Muscle of back (tissue), 13 donors: ENCODE measurements at places on chromosomes 5 and 9.

DNA sequence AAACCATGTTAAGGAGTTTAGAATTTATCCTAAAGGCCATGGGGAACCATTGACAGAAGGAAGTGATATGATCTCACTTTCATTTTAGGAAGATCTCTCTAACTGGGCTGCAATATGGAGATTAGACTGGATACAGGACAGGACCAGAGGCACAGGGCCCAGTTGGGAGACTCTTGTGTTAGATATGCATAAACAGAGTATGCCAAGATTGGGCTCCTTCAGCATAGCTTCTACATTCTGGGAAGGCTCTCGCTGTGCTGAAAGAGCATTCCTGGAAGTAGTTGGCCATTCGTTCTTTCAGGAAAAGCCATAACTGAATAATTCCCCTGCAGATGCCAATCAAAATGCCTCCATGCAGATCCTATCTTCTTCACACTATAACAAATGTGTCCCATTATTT lies 204.5 kb downstream of the CWC27 start:
- no peak for DNase-seq

GRCh38 chr9:120874226-120875194 lies 2.5 kb downstream of the PHF19 start:
- no peak for DNase-seq

DNA sequence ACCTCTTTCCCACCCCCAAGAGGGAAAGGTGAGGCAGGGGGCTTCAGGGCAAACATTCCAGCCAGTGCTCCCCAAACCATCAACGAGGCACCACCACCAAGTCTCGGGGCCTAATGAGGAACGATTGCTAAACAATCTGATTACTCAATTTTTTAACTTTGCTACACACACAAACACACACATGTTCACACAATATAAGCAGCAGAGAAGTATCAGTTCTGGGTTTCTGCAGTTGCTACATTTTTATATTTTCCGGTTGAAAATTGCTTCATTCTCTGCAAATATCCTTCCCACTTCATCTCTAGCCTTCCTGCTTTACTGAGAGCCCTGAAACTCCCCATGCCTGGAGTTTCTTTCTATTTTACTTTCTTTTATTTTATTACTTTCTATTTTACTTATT lies 60.2 kb downstream of the FEM1C start:
- no peak for DNase-seq

DNA sequence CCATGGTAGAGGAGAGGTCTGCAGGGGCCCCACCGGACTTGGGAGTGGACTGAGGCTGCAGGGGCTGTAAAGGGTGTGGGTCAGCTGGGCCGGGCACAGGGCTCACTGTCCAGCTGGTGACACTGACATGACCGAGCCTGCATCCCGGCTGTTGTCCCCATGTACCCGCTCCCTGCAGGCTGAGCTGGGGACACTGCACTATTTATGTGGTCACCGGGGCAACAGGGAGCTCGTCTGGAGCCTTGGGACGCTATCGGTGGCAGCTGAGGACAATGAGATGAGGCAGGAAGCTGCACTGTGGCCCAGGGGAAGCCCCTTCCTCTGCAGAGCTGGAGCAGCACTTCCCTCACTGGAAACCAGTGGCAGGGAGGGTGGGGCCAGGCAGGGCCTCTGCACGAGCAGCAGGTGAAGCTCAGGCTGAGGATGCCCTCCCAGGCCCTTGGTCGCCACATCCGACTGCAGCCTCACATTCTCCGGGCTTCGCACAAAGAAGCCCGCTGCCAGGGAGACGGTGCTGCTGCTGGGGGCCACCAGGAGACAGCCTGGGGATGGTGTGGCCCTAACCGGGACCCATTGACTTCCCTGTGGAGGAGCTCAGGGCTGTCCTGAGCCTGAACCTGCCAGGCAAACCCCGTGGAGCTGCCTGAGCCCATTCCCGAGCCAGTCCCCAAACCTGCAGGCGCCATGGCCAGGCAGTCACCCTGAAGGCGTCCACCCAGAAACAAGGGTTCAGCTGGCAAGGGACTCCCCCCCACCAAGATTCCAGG lies 26.4 kb downstream of the ZDHHC11B start:
- peak; percentile 32 for DNase-seq

- no peak for DNase-seq
Observed at GRCh38 chr5:66967826-66968262, 228.8 kb downstream of the CD180 start.

- DNase-seq: no peak
Observed at GRCh38 chr5:8865266-8865665, 680.6 kb downstream of the SEMA5A start.

DNA sequence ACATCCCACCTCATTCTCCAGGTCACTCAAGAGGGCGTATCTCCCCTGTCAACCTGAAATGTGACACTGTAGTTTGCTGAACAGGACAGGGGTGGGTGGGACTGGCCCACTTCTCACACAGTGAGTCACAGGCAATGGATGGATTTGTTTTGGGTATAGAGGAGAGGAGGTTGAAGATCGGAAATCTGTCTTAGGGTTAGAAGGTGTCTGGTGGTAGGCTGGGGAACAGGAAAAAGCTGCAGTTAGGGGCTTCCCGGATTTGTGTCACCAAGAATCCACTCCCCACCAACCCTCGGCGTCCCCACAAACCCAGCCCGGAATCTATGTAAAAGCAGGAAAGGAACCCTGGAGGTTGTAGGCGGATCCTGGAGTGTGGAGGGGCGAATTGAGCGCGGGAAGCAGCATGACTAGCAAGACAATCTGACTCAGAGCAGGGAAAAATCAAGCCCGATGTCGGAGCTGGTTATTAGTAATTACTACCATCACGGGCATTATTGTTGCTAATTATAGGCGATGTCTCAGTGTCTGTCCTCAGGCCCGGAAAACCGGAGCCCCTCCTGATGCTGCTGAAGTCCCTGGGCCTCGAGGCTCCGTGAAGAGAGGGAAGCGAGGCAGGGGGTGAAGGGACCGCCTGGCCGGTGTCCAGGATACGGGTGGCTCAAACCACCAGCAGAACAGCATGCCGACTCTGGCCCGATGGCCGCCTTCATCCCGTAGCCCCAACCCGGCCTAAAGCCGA lies 1.7 kb upstream of the IRX1 start:
- no peak for DNase-seq

- peak; percentile 40 for DNase-seq
Observed at GRCh38 chr5:84614906-84615305, 230.2 kb upstream of the EDIL3 start.

GRCh38 chr5:80389580-80389979 lies 18.3 kb upstream of the ZFYVE16 start:
- DNase-seq: no peak
